ENCODE measurements at places on chromosomes 2 and 18.

DNA sequence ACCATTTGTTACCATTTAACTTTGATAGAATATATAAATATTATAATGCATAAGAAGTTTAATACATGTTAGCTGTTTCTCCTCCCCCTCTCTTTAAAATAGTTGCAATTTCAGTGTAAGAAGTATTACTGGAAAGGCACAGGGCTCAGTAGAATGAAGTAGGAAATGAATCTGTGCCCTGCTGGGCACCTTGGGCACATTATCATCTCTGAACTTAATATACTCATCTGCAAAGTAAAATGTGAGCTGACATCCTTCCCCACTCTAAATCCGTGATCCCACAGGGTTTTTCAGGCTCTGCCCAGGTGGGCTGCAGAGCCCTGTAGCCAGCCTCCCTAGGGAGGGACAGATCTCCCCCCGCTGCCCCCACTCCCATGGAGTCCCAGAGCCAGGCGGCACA, 56.8 kb downstream of the DPP4 start:
- no peak for DNase-seq

GRCh38 chr18:32280911-32281310, 91.1 kb downstream of the MEP1B start:
- DNase-seq, result no peak

GRCh38 chr18:79868168-79868784, 70.5 kb downstream of the KCNG2 start:
- DNase-seq, result no peak

DNA sequence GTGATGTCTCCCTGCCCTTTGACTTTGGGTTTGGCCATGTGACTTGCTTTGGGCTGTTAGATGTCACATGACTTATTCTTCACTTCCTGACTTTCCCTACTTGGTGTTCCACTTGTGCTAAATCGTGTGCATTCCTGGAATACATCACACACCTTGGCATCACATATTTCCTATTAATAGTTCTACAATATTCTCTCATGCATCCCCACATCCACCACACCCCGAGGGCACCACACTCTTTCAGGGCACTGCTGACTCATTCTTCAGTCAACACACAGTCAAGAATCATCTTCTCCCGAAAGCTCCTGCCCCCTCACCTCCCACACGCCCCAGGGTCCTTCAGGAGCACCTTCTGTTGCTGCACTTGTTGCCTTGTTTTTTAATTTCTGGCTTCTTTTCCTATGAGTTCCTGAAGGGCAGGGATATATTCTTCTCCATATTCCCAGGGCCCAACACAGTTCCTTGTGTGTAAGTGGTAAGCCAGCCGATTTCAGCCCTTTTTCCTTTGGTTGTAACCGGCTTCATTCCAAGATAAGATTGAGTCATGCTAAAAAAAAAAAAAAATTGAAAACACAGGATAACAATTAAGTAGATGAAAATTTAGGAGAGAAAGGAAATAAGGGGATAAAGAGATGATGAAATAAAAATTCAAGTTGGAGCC, 341.4 kb downstream of the SLC4A3 start:
- no peak for DNase-seq

DNA sequence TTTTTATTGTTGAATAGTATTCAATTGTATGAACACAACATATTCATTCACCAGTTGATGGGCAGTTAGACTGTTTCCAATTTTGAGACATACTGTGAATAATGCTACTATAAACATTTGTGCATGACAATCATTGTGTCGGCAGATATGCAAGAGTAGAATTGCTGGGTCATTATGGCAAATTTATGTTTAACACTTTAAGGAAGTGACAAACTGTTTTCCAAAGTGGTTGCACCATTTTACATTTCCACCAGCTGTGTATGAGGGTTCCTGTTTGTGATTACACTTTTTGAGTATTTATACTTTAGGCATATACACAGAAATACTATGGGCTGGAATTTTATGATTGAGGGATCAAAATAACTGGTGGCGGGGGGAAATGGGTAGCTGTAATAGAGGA, 61.2 kb downstream of the MAP4K3 start:
- DNase-seq, result no peak

DNA sequence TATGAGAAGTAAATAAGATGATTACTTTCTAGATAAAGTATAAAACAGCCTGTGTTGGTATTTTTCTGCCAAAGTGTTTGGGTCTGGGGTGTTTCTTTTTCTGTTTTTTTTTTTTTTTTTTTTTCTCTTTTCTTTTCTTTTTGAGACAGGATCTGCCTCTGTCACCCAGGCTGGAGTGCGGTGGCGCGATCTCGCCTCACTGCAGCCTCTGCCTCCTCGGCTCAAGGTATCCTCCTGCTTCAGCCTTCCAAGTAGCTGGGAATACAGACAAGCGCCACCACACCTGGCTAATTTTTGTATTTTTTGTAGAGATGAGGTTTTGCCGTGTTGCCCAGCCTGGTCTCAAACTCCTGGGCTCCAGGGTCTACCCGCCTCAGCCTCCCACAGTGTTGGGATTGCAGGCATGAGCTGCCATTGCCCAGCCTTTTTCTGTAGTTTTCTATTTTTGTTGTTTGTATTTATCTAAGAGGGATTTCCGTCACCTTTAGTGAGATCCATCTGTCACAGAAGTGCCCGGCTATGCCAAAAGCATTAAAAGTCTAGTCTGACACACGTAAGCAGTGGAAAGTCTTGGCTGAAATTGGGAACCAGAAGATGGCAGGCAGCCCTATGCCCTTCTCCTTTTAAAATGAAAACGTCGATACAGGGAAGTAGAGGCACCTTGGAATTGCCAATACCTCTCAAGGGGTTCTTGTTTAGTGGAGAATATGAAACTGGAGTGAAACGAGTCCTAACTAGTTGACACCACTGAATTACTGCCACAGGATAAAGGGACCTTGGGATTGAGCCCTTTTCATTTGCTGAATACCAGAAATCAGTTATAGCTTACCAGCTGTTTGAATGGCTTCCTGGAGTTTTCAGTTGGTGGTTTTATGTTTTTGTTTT, 14.0 kb downstream of the UGP2 start:
- DNase-seq, result no peak

GRCh38 chr2:223995569-223995968, 38.3 kb downstream of the MRPL44 start:
- no peak for DNase-seq

DNA sequence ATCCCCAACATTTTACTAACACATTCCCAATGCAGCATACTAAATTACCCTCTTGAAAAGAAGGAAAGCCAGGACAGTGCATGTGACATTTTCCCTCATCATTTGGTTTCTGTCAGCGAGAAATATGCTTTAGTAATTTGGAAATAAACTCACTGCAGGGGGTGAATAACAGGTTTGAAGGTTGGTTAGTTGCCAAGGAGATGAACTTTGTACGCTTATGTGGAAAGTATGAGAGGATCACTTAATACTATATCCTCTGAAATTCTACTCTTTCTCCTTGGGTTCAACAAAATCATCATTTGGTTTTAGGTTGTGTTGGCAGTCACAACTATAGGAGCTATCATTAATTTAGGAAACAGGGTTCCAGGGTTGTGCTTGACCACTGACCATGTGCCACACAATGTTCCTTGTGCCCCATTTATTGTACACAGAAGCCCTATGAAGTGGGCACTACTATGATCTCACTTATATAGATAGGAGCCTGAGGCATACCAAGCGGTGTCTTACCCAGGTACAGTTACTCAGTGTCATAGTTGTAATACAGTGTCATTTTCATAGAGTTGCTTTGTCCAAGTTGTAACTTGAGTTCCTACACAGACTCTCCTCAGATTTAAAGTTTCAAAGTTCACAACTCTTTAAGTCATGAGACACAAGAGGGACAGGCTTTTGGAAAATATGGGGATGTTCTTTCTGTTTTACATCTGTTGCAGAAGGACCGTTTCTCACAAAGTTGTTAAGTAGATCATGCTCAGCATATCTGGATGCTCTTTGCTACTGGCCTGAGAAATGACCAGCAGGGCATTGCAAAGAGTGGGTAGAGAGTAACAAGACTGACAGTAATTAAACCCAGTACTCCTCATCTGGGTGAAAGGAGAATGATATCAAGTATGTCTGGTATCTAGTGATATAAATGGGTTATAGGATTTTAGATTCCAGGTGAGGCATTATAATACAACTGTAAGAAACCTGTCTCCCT, 91.8 kb downstream of the MAP4K4 start:
- DNase-seq, result no peak

GRCh38 chr2:170822290-170823087, 5.8 kb downstream of the GAD1 start:
- peak; percentile 82 for DNase-seq

- DNase-seq, result no peak
These were observed 402.6 kb upstream of the MEIS1 start for GRCh38 chr2:66032226-66032775.

DNA sequence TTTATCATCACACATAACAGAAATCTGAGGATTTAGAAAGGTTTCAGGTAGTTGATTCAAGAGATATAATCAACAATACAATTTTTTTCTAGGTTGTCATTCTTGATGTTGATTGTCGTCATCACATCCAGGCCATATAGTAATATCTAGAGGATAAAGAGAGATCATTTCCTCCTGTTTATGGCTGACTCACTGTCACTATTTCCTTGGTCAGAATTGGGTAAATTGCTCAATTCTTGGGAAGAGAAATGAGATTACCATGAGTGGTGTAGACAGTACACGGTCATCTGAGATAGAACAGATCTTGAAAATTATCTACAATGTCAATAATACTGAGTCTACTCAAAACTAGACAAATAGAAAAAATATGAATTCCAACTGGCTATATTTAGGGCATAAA, 78.8 kb downstream of the ZNF804A start:
- no peak for DNase-seq

DNA sequence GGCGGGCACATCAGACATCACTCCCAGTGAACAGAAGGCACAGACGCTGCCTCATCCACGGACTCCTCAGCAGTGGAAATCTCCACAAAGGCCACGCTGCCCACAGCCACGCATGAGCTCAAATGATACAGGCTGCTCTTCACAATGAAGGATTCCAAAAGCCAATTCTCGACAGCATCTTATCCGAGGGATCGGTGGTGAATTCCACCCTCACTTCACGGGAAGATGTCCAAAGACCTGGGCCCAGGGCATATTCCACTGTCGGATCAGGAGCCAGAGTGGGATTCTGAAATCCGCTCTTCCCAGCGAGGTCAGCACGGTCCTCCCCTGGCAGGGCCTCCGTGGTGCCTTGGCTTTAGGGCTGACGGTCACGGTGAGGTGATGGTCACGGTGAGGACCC, 55.8 kb downstream of the EIPR1 start:
- DNase-seq, result no peak
